ENCODE measurements at places on chromosomes 1 and 21.

DNA sequence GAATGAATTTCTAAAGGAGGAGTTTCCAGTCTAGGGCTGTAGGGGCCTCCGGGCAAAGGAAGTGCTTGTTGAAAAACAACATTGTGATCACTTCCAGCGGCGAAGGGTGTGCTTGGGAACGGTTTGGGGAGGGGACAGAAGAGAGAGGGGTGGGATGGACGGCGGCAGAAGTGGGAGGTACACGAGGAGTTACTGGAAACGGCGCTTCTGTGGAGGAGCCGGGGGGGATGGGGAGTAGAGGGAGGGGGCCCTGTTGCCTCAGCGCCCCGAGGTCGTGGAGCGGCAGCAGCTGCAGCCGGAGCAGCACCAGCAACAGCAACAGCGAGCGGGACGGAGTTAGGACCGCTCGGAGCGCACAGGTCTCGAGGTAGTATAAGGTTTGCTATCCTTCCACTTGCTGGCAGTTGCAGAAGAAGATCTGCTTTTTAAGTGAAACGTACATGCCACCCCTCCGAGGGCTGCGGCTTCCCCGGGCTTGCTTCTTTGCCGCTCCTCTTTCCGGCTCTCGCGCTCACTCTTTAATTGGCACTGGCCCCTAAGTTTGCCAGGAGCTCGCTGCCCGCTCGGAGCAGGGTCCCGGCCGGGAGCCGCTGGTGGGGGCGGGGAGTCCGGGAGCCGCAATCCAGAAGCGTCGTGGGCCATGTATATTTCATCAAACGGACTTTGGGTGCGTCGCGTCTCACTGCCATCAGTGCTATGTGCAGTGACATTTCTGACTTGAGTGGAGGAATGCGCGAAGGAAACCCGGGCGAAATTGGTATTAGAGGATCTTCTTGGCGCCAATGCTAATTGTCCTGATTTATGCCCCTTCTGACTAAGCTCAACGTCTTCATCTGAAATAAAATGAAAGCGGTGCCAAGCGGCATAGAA, 771 bp upstream of the NTNG1 start:
- no peak for DNase-seq

DNA sequence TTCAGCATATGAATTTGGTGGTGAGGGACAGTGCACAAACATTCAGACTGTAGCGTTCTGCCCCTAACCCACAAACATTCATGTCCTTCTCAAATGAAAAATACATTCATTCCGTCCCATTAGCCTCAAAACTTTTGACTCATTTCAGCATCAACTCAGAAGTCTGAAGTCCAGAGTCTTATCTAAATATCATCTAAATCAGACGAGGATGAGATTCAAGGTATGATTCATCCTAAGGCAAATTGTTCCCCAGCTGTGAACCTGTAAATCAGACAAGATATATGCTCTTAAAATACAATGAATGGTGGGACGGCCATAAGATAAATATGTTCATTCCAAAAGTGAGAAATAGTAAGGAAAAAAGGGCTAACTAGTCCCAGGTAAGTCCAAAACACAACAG, 1195.6 kb upstream of the ADGRL4 start:
- DNase-seq, result no peak

GRCh38 chr1:219712506-219712905, 99.6 kb upstream of the ZC3H11B start:
- no peak for DNase-seq

DNA sequence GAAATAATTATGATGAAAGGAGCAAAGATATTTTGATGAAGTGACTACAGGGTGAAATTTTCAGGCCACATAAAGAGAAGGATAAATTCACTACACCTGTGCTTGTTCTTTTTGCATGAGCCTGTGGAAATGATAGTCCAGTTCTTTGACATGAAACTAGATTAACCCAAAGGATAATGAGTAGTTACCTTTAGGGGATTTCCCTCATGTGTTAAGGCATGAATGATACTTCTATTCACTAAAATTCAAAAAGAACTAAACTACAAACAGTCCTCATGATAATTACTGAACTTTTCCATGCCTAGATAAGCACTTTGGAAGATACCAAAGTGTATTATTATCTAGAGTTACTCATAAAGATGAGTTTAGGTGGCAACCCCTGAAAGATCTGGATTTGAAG, 244.3 kb downstream of the PTPRC start:
- no peak for DNase-seq

GRCh38 chr1:58256546-58256945, 290.0 kb downstream of the OMA1 start:
- DNase-seq, result no peak

GRCh38 chr1:192635939-192636338, at the start of gene RGS13:
TSS of gene RGS13 (plus strand) at chr1:192636147. CDS start at chr1:192644335, 8,188 bp downstream.
- DNase-seq, result no peak

GRCh38 chr1:219660666-219661463, 48.0 kb upstream of the ZC3H11B start:
- no peak for DNase-seq

DNA sequence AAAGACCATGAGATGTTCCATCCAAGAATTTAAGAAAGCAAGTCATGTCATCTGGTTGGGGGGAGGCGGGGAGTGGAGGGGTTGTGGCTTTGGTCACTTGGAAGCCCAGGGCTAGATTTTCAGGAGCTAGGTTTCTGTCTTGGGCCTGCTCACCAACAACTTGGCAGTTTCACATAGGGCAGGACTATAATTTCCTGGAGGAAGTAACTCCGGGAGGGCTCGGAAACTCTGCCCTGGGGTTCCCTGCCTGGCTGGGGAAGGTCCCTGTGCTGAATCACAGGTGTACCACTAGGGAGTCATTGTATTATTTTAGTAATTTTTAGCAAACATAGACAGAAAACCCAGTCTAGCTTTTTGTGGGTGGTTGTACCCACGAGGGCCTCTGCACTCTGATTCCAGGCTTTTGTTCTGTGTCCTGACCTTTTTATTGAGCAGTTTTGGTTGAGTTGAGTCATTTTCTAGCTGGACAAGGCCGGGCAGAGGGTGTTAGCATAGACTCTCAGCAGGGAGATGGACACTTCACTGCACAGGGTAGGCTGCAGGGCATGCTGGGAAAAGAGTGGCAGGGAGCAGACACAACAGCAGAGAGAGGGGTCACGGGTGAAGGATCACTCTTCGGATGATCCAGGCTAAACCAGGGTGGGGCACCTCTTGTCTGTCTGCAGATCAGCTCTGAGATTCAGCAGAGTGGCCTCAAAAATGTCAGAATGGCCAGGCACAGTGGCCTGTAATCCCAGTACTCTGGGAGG, 144.7 kb downstream of the GRIK3 start:
- DNase-seq, result no peak

DNA sequence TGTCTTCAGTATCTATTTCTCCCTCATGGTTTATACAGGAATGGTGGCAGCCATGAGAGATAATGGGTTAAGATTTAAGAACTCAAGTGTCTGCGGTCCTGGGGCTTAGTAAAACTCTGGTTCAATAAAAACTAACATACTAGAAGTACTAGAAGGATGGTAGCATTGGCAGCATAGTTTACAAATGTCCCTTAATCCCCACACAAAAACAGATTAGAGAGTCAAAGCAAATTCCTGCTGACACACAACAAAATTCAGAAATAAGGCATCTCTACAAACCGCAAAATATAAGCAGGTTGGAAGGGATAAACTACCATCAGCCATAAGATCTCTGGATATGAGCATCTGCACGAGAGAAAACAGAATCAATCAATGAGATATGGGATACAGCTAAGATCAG, 234.4 kb downstream of the RERE start:
- DNase-seq, result no peak

GRCh38 chr1:223691121-223691520, 21.2 kb upstream of the CAPN2 start:
- DNase-seq, result no peak

DNA sequence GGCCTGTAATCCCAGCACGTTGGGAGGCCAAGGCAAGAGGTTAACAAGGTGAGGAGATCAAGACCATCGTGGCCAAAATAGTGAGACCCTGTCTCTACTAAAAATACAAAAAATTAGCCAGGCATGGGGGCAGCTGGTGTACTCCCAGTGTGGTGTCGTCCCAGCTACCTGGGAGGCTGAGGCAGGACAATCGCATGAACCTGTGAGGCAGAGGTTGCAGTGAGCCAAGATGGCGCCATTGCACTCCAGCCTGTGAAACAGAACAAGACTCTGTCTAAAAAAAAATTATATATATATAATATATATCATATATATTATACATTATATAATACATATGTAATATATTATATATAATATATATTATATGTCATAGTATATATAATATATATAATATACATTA, 249.2 kb upstream of the TPTE start:
- DNase-seq, result no peak

DNA sequence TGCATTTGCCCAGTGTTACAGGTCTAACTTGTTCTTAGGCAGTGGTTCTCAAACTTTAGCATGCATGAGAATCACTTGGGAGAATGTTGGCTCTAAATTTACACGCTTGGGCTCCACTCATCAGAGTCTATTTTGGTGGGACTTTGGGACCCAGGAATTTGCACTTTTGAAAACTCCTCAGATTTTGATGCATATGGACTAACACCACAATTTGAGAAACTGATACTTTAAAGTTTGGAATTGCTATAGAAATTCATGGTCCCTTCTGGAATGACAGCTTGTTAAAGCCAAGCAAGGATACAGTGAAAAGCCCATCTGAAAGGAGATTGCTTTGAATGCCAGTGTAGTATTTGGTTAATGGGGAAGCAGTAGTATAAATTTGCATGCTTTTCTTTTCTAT, 31.5 kb downstream of the GPR52 start:
- no peak for DNase-seq

- DNase-seq, result no peak
Measured at GRCh38 chr21:46295177-46295770, 9.1 kb downstream of the YBEY start.

DNA sequence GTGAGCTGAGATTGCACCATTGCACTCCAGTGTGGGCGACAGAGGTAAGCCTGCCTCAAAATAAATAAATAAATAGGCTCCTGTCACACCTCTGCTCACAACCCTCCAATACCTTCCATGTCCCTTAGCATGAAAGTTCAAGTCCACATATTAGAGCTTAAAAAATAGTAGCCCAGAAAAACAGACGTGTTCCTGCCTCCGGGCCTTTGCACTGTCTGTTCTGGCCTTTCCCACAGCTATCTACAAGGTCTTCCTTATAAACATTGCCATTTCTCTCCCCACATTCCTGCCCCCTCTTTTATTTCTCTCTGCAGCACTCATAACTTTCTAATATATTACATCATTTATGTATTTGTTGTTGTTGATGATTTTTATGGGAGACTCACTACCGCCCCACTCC, 85.6 kb upstream of the CASZ1 start:
- no peak for DNase-seq

Measured in stimulated activated CD4-positive, alpha-beta T cell treated with anti-CD3 and anti-CD28 coated beads, Interleukin-1b, Interleukin-23, amount 100 ng/mL, for 1 hour (primary cell).